ENCODE measurements at places on chromosomes 7 and 10. TPM values are rescaled to one million over a fixed set of nuclear protein-coding genes. Genes with fewer than 3 reads are reported as not detected.

GRCh38 chr7:46004965-46005364 is 83.9 kb upstream of the IGFBP3 start:
- no peak overlapping the region for H3K4me3 ChIP-seq
- no peaks in the 10 kb centered on the region for H3K27me3 ChIP-seq
- H3K4me1 ChIP-seq = peaks cover 4% of the 10 kb centered on the region
- no peaks in the 10 kb centered on the region for H3K36me3 ChIP-seq
- H3K27ac ChIP-seq = no peak overlapping the region
- DNase-seq = no peak

Gene HOXA9
- total RNA-seq = not detected

Gene AVPI1
- 4.5 TPM for total RNA-seq

Gene PNLIPRP3
- not detected for total RNA-seq

- no peaks in the 10 kb centered on the region for H3K36me3 ChIP-seq
- DNase-seq = no peak
- peaks cover 55% of the 10 kb centered on the region for H3K27me3 ChIP-seq
- no peak overlapping the region for H3K27ac ChIP-seq
- no peak overlapping the region for H3K4me3 ChIP-seq
These were observed 22.7 kb downstream of the CDHR3 start for GRCh38 chr7:105985672-105986215.

All from osteocyte (in vitro differentiated cells).